ENCODE measurements at places on chromosomes 3 and 15.

GRCh38 chr3:151562891-151563290 lies 102.0 kb upstream of the IGSF10 start:
- DNase-seq: no peak

DNA sequence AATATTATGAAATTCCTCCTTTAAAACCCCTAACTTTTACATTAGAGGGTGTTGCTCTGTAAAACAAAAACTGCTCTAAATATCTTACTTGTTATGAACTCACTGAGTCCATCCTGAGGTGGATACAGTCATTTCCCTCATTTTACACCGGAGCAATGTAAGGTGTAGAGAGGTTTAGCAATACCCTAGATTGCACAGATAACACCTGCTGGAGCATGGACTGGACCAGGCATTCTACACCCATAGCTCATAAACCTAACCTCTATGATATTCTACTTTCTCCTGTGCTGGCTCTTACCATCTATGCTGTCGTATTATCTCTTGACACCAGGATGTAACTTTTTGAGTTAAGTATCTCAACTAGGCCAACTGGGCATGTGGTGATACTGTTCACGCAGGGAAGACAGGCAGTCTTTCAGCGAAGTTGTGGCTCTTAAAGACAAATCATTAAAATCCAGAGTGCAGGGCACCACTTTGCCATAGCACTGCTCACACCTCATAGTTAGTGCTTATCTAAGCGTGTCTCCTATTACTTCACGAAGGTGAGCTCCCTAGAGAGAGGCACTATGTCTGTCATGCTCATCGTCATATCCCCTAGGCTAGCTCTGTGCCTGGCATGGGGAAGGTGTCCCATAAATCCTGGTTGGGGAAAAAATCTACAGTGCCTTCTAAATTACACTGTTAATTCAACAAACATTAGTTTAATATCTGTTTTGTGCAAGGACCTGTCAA lies 100.1 kb upstream of the SLC2A2 start:
- DNase-seq: no peak

GRCh38 chr15:45392584-45392855 lies 14.2 kb upstream of the GATM start:
- no peak for DNase-seq

- DNase-seq: no peak
Measured at GRCh38 chr3:29711255-29711771, 430.4 kb downstream of the RBMS3 start.

- DNase-seq: no peak
Measured at GRCh38 chr3:41286305-41286704, 87.0 kb downstream of the CTNNB1 start.

- DNase-seq: no peak
Measured at GRCh38 chr15:47568030-47568429, 149.3 kb upstream of the SEMA6D start.

DNA sequence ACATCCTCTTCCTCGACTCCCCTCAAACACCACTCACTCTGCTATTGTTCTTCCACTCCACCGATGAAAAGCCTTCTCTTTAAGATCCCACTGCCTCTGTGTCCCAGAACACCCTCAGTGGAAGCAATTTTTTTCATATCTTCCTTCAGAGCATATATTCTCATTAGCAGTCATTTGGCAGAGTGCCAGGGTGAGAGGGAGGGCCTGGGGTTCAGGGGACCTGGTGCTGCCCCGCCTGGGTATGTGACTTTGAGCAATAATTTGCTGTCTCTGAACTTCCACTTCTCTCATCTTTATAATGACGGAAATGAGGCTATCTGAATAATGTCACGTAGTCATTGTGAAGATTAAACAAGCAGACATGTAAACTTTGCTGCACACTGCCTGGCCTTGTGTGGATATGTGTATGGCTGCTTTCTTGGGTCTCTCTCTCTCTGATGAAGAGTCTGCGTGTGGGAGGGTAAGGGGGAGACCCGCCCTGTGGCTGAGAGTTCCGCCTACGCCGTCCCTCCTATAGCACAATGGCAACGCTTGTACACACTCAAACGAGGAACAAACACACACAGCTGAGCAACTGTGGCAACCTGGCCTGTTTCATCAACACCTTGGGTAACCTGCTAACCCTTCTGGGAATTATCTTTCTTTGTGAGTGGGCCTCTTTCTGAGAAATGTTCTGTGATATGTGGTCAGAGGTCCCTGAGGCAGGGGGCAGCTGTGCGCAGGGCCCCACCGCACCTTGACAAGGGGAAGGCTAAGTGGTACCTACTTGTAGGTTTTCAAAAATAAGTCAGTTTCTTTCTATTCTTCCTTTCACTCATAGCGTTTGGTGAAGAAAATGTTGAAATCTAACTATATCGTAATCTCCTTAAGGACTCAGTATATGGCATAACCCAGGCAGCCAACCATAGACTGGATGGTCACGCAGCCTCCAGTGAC lies 369.8 kb downstream of the SV2B start:
- DNase-seq: no peak

- no peak for DNase-seq
Measured at GRCh38 chr3:99865321-99865720, 47.7 kb downstream of the CMSS1 start.

DNA sequence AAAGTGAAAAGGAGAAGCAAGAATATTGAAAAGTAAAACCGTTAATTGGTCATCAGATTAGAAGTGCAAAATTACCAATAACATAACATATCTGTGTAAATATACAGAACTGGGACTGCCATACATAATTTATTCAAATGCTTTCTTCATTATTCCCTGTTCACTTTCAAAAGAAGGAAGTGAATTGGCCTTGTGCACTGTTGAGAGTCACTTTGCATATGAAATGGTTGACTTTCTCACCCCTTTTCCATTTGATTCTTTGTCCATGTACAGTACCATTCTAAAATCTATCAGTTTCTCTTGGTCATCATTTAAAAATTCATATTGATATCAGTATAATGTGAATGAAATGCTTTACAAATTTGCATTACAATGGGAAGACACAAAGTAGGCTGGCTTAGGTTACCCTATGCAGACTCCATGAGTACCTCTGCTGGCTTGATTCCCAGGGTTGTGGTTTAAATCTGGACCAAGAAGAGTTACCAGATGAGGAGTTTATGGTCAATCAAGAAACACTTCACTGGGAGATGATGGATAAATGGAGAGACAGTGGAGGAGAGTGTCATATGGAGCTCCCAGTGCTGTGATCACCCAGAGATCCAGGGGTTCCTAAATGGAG lies 210.9 kb upstream of the TOPAZ1 start:
- DNase-seq: no peak

DNA sequence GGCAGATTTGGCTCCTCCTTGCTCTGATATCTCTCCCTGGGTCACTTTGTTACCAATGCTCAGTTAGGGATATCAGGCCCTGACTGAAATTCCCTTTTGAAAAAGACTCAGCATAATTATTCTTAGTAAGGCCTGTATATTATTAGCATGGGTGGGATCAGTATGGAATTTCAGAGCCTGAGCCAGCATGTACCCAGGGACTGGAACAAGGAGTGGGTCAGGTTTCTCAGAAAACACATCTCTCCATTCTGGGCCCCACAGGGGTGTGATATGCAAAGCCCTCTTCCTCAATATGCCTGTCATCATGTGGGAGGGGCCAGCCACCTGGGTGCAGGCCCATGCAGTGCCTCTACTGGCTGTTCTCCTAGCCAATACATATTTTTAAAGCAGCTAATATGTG lies 423.2 kb downstream of the EPHB1 start:
- no peak for DNase-seq

DNA sequence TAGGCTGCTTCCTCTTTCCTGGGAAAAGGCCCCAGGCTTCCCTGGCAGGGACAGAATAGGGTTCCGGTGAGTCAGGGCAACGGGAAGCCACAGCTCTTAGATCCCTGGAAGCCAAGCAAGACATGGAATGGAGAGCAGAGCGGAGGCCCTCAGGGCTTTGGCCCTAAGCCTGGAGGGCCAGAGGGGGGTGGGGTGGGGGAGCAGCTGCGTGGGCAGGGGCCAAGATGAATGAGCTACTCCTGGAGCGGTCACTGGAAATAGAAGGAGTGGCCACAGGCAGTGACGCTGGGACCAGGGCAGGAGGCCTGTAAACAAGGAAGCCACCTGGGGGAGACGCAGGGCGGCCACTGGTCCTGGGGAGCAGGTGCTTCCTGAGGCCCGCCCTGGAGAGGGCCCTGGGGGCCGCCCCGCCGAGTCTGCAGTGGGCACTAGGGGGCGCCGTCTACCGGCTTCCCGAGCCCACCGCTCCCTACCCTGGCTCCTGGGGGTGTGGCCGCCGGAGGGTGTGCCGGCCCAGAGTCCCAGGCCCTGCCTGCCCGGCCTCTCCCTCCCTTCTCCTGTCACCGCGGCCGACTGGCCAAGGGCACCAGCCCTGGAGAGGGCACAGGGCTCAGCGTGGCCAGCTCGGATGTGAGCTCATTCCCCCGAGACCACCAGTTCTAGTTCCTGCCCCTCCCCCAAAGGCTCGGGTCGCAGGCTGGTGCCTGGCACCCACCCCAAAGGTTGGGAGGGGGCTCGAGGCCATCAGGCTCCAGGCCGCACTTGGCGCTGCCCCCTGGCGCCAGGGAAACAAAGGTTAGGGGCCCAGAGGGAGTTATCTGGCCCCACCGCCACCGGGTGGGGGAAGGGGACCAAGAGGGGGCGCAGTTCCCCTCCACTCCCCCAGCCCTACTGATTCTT lies 12.1 kb downstream of the VPS18 start:
- peak; percentile 94 for DNase-seq

DNA sequence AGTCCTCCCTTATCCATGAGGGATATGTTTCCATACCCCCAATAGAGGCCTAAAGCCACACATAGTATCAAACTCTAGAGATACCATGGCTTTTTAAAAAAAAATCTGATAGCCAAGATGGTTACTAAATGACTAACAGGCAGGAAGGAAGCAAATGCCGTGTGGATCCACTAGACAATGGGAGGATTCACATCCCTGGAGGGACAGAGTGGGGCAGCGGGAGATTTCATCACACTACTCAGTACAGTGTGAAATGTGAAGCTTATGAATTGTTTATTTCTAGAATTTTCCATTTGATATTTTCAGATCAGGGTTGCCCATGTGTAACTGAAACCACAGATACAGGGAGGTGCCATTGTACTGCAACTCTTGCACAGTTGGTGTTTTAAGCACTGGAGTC lies 826.6 kb downstream of the SQOR start:
- no peak for DNase-seq
